ENCODE measurements at places on chromosomes 1 and 21. TPM values are rescaled to one million over a fixed set of nuclear protein-coding genes. Genes with fewer than 3 reads are reported as not detected.

DNA sequence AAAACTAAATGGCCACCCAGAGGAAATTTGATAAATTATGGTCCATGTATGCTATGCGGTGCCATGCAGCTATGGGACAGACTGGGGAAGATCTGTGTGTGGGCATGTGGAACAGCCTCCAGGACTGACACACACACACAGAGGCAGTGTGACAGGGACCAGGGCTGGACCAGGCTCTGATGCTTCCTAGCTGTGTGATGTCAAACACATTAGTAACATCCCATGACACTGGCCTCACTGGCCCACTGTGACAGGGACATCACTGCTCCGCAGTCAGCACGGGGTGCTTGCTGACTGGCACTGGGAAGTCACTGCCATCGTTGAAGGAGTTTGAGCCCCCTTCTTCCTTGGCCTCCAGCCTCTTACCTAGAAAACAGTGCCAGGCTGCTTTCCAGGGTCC lies 13.9 kb downstream of the RAP1GAP start:
- no peak for DNase-seq

- DNase-seq, result no peak
These were observed 135.2 kb upstream of the RUNX3 start for GRCh38 chr1:25065321-25065721.

APOBEC4 gene
- total RNA-seq, result not detected

SESN2 gene
- 5.9 TPM for total RNA-seq

PLEKHN1 gene
- 3.8 TPM for total RNA-seq

GRCh38 chr1:50488356-50488755 lies 65.1 kb upstream of the DMRTA2 start:
- DNase-seq, result no peak

GRCh38 chr1:114725230-114725629 lies 8.7 kb upstream of the NRAS start:
- DNase-seq, result no peak

DNA sequence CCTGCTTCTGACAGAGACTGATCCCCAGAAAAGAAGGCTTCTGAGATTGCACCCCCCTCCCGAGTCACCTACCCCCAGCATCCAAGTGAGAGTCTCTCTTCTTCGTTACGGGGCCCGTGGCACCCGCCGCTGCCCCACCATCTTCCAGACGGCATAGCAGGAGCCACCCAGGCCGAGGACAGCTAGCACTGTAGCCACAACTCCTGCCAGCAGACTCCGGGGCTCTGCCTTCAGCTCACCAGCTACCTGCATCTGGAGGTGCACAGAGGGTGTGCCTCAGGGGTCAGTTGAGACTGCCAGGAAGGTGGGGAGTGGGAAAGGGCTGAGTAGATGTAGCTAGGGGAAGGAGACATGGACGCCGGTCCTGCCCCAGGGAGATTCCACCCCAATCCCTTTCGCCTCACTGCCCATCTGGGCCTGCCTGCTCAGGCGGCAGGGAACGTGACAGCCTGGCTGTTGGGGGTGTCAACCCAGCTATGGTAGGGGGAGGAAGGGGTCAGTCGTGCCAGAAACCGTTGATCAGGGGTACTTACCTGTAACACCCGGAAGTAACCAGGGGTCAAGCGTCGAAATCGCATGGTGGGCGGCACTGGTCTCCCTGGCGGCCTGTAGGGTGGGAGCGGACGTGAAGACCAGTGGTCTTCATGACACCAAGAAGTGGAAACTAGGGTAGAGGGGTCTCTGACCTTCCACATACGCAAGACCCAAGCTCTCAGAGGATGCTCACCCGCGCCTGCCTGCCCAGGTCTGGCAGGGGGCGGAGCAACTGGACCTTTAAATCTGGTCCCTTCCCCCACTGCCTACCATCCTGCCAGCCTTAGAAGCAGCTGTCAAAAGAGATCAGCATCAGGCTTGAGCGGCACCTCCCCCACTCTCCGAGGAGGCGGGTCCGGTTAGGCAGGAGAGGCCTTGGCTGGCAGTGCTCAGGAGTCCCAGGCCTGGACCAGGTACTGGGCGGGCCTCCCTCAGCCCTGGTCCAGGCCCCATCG lies at the start of gene ZNF593OS:
Gene ZNF593OS, minus strand, starts transcription at position 749 of the 989 bp plus-strand sequence. Its CDS starts 171 bp downstream, at position 578.
- no peak for DNase-seq

DNA sequence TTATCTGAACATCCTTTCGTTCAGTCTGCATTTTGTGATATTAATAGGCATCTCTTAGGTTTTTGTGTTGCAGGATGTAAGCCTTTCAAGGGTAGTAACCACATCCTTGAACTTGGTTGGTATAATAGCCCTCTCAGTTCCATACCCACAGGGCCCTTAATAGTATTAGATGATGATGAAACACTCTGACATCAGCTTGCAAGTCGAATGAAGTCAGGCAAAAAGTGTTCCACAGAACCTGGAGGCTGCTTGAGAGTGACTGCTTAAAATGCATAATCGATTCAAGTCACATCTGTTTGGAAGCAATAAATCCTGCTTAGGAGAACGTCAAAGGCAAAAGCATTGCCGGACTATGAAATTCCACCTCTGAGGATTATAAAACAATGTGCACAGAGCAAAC lies 415.6 kb upstream of the KAZN start:
- DNase-seq, result no peak

DNA sequence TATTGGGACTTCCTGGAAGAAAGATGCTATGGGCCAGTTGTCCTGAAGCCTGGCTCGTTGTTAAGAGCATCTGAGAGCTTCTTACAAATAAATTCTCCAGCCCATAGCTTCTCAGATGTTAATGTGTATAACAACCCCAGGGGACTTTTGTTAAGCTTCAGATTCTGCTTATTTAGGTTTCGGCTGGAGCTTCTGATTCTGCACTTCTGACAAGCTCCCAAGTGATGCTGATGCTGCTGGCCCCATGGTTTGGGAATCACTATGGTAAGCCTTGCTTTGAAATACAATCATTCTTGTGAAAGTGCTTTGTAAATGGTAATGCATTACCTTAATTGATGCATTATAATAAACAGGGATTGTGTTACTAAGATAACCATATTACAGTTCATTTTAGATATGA lies 281.8 kb upstream of the PLD5 start:
- no peak for DNase-seq

GRCh38 chr1:104636581-104636980 lies 886.9 kb downstream of the AMY1C start:
- no peak for DNase-seq

GJA9 gene
- not detected for total RNA-seq

- DNase-seq, result no peak
These were observed 5.0 kb downstream of the ADARB1 start for GRCh38 chr21:45079351-45079750.

DNA sequence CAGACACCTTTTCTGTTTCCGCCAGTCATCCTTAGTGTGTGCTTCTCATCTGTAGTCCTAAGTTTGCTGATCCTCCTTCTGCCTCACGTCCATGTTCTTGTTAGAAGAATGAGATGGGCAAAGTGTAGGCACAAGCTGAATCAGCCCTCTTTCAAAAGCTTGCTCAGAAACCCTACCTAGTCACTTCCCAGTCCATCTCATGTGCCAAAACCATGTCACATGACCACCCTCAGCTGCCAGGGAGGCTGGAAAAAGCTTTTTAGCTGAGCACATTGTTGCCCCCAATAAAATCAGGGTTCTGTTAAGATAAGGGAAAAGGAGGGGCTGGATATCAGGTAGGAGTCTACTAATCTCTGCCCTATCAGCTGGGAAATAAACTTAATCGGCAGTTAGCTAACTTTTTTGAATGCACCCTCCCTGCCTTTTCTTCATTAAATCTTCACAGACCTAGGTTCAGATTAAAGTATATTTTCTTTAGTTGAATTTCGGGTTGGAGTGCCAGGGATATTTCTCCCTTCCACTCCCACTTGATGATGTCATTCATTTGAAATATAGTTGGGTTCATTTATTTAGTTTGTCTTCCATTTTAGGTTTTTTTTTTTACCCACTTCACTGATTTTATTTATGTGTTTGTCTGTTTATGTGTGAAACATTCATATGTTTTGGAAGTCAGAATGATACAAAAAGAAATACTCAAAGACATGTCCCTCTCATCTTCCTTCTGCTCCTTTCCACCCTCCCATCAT lies 129.2 kb downstream of the ROR1 start:
- DNase-seq, result peak; percentile 63

DNA sequence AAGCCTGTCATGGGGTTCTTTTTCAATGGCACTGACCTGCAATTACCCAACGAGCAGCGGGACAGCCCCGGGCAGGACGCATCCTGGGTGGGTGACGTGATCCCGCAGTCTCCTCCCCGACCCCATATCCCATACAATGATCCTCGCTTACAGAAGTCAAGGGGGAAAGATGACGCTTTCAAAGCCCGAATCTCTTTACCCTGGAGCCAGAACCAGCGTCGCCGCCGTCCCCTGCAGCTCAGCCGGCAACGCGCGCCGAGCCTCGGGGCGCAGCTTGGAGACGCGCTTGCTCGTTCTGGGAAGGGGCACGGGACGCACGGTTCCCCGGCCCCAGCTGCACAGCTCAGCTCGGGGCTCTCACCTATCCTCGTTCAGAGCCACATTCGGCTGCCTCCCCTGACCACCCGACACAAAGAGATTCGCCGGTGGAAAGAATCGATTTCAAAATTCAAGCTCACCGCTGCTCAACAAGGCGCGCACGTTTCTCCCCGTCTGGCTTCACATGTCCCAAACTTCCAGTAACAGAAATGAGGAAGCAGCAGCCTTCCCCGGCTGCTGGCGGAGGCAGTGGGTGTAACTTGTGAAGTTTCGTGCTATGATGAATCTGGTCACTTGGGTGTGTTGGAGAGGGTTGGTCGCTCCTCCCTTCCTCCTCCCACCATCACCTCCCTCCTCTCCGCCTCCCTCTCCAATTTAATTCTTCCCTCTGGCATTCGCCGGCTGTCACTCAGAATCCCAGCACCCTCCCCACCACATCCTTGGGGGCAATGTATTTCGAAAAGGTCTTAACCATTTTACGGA lies at the start of gene TIAM1:
Gene TIAM1, minus strand, starts transcription at position 582 of the 801 bp plus-strand sequence. CDS start 77,289 bp downstream, outside the sequence.
- peak; percentile 93 for DNase-seq

- DNase-seq, result no peak
These were observed 42.5 kb downstream of the XCL1 start for GRCh38 chr1:168618886-168619285.

DNA sequence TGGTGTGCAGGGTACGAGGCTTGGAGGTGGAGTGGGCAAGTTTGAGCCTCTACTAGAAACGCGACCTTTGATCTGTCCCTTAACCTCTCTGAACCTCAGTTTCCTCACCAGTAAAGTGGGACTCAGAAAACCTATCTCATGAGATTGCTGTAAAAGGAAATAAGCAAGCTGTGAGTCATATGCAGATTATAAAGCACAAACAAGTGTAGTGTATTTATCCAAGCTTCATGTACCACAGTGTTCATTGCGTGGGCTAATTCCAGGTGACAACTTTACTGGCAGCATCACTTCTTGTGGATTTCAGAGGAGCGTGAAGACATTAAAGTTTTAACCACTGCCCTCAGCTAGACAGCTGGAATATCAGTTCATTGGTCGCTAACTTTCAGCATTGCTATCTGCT lies 44.4 kb downstream of the ZNF697 start:
- no peak for DNase-seq

DNA sequence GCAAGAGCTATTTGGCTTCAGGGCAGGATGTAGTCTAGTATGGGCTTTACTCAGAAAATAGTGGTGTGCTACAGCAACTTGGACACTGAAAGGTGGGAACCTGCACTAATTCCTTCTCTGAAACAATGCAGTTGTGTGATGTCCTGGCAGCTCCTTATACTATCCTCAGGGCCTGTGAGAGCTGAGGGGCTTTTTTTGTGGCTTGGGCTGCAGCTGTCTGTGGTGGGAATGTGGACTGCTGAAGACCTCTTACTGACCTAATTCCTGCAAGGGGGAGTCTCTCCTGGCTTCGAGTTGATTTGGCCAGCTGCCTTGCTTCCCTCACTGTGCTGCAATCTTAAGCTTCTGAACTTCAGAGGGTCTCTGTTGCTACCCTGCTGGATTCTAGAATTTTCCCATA lies 22.3 kb upstream of the CHODL start:
- DNase-seq, result no peak

DNA sequence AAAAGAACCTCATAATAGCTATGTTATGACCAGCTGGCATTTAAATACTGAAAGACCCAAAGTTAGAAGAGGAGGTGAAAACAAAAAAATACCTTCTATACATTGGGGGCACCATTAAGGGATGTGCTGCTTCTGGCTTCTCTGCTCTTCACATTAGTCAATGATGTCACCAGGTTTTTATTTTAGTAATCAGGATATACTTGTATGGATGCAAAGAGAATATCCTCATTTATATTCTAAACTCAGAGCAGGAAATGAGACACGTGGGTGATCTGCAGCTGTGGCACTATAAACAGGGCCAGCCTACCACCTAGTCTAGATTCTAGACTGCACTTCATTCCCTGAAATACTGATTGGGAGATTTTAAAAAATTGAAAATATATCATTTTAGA lies 51.2 kb downstream of the WLS start:
- no peak for DNase-seq

BTG3 gene
- total RNA-seq, result 67.3 TPM

DNA sequence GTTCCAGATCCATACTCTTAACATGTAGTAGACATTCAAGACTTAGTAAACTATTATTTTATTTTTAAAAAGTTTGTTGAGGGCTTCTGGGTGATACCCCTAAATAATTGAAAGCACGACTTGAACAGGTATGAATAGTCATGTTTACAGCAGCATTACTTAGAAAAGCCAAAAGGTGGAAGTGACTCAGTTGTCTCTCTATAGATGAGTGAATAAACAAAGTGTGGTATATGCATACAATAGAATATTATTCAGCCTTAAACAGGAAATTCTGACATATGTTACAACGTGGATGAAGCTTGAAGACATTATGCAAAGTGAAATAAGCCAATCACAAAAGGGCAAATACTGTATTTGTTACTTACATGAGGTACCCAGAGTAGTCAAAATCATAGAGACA lies 26.5 kb downstream of the TSNAX start:
- no peak for DNase-seq

All from Daoy (cell line).